Activated CD4-positive, alpha-beta T cell treated with anti-CD3 and anti-CD28 coated beads, Interleukin-2, amount 10 ng/mL, durations not matched to agents 24 days and 14 days (primary cell): ENCODE measurements at places on chromosomes 7 and 10. TPM values are rescaled to one million over a fixed set of nuclear protein-coding genes. Genes with fewer than 3 reads are reported as not detected.
A peak's percentile ranks its signal among the peaks of the same experiment; 100 is the strongest.

GRCh38 chr7:94028768-94029167 is 24.6 kb upstream of the BET1 start:
- no peak for DNase-seq

- no peak for DNase-seq
Measured at GRCh38 chr7:110786328-110786965, 304.5 kb upstream of the LRRN3 start.

GRCh38 chr7:20560325-20561180 is 54.9 kb upstream of the ABCB5 start:
- no peak for DNase-seq

RASSF4 gene
- total RNA-seq = 1.3 and 1.5 TPM in 2 replicates

VGF gene
- total RNA-seq = 0.23 and 0.28 TPM in 2 replicates

DNA sequence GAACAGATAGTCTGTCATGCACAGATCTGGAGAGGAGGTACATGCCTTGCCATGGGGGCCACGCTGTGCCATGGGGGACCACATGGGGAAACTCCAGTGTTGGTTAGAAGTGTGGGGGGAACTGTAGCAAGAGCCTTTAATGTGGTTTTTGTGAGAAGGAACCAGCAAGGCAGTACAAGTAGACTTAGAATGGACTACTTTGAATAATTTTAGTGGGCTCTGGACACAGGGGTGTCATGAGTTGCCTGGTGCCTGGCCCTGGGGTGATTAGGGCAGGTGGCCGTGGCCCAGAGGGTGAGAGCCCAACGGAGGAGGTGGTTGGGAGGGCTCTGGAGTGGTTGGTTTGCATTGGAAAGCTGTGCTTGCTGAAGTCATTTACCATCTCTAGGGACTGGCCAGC is 77.2 kb downstream of the CXCL12 start:
- peak; percentile 42 for DNase-seq

DNA sequence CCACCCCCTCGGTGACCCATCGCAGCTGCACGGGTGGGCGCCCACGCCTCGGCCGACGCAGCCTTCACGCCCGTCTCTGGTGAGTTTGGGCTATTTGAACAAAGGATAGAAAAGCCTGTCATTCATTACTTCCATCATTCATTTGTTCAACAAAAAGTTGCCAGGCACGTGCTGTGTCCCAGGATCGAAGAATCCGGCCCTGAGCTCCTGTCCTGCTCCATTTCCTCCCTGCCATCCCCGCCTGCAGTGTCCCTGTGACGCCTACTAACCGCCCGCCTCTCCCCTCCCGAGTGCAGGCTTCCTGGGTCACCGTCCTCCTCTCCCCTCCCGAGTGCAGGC is 340.1 kb downstream of the WDR37 start:
- DNase-seq = no peak

PILRA gene
- 9.8 and 11.6 TPM in 2 replicates for total RNA-seq

GRCh38 chr10:34682580-34682979 is 132.5 kb downstream of the PARD3 start:
- DNase-seq = no peak

IQUB gene
- 0.05 TPM in 1 of 2 replicates, not detected in the other for total RNA-seq

SPDYE17 gene
- total RNA-seq = not detected in 2 replicates

DNA sequence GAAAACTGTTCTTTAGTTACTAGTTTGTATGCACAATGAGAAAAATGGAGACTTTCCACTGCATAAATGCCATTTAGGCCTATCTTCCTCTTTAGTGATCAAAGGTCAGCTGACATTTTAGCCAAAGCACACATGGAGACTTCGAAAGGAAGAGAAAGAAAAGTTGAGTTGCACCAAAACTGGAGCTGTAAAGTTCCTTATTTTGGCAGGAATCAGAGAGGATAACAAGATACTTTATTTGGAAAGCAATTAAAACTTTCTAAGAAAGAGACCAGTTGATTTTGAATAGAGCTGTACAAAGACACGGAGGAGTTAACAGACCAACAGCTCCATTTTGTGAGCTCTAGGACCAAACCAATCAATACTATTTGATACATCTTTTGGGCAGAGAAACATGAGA is 14.2 kb downstream of the ENTPD7 start:
- DNase-seq = no peak

DNA sequence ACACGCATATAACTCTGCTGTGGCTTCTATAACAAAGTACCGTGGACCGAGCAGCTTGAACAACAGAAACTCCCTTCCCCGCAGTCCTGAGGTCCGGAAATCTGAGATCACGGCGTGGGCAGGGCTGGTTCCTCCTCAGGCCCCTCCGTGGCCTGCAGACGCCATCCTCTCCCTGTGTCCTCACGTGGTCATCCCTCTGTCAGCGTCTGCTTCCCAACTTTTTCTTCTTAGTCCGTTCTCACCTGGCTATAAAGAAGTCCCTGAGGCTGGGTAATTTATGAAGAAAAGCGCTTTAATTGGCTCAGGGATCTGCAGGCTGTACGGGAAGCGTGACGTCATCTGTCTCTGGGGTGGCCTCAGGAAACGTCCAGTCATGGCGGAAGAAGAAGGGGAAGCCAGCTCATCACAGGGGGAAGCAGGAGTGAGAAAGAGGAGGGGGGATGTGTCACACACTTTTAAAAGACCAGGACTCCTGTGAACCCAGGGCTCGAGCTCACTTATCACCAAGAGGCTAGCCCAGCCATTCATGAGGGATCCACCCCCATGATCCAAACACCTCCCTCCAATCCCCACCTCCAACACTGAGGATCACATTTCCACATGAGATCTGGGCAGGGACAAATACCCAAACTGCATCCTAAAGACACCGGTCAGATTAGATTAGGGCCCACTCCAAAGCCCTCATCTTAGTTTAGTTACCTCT is 91.2 kb upstream of the INSIG1 start:
- peak; percentile 87 for DNase-seq

SBDS gene
- total RNA-seq = 68.6 and 72.8 TPM in 2 replicates
